ENCODE measurements at places on chromosomes 4 and X.

GRCh38 chr4:140070366-140070765 is 83.6 kb downstream of the MAML3 start:
- DNase-seq, result no peak

- no peak for DNase-seq
These were observed 47.4 kb downstream of the SMIM14 start for GRCh38 chr4:39591290-39591689.

DNA sequence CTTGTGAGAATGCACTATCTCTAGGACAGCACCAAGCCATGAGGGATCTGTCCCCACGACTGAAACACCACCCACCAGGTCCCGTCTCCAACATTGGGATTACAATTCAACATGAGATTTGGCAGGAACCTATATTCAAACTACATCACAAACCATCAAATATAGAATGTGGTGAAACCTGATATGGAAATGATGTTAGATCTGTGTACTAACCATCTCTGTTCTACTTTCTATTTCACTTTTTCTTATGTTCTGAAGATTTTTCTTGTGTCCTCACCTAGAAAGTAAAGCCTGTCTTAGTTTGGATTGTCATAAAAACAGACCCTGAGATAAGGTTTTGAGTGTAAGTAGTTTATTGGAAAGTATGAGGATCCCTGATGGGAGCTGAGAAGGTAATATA is 37.8 kb upstream of the TACR3 start:
- DNase-seq, result no peak

- no peak for DNase-seq
These were observed 665.5 kb downstream of the TLL1 start for GRCh38 chr4:166538491-166539005.

DNA sequence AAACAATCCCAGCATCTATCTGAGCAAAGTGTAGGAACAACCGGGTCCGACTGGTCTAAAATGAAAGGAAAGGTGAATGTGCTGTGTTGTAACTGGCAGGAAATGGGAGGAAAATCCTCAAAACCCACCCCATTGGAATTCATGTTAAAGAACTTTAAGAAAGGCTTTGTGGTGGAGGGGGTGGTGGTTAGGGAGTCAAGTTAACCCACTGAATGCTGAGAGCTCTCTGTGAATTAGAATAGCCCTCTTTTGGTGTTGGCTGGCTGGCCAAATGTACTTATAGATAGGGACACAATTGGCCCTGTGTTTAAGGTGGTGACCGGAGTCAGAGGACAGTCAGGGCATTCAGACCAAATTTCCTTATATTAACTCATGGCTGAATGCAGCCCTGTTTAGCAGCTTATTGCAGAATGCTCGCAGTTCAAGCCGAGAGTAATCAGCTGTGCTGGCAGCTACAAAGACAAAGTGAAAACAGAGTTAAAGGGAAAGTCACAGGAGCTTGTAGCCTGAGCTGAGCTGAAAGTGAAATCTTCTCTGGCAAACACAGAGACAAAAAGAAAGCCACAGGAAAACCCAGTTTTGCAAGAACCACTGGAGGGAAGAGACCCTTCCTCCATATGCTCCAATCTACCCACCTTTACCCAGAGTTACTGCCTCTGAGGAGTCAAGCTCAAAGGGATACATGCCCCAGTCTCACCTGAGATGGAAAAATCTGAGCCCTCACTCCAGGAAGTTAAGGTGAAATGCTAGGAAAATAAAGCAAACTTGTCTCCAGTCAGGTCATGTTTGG is 38.5 kb upstream of the UGT2B7 start:
- DNase-seq, result no peak

GRCh38 chrX:1528186-1528883 is 8.7 kb downstream of the P2RY8 start:
- DNase-seq, result no peak

GRCh38 chrX:40368611-40369061 is 212.1 kb upstream of the ATP6AP2 start:
- no peak for DNase-seq

GRCh38 chrX:150690126-150690525 is 3.1 kb upstream of the MTMR1 start:
- DNase-seq, result no peak

DNA sequence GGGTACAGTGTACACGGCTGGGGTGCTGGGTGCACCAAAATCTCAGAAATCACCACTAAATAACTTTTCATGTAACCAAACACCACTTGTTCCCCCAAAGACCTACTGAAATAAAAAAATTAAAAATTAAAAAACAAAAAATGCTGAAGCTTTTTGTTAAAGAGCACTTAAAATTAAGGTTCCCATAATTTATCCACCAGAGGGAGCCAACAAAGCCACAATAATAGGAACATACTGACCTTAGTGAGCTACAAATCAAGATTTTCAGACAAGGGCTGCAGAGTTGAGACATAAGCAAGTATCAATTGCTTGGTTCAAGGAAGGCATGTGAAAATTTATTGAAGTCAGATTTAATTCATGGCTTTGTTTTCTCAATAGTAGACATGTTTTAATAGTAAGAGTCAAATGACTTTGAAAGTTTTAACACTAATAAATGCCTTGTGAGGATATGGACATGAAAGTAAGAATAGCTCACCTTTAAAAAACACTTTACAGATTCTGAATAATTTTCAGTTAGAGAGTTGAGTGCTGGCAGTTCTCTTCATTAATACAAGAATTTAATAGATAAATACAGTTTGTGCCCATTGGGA is 43.0 kb upstream of the SCOC start:
- no peak for DNase-seq

DNA sequence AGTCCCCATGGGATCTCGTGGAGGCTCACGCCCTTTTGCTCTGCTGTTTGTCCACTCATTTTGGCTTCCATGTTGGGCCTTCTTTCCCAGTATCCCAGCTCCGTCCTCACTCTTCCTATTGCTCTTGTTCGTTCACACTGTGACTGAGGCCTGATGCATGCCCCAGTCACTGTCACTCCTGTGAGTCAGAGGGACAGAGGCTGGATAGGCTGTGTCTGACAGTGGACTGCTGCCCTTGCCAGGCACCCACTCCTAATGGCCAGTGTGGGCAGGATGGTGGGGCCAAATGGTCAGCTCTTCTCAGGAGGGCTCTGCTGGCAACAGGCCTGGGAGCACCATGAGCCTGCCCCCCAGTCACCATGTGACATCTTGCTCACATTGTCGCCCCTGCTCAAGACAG is 40.0 kb downstream of the HADH start:
- no peak for DNase-seq

- DNase-seq, result no peak
These were observed 198.0 kb downstream of the CBR4 start for GRCh38 chr4:168811786-168812651.

DNA sequence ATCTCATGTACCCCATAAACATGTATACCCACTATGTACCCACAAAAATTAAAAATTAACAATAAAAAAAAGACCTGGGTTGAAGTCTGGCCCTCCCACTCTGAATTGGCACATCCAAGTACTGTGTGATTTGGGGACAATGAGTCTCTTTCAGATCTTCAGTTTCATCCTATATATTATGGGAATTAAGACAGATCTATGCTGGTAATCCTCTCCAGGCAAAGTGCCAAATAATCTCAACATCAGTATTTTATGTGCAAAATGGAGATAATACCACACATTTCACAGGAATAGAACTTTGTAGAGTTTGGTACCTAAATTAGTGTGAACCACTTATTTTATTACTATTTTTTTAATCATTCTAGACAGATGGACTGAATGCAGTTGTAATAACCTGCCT is 11.0 kb upstream of the SCD5 start:
- DNase-seq, result no peak

DNA sequence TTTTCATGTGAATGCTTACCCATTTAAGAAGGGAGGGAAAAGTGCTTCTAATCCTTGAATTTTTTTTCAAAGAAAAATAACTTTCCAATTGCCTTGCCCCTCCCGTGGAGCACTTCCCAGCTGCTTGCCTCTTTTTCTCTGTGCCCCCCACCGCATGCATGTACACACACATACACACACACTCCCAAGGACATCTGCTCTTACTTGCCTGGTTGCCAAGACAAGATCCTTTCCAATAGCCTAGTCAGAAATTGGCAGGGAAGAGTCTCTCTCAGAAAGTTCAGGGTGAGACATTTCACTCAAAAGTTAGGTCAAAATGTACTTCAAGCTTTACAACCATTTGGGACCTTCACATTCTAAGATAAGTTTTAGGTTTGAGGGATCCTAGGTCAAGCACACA is 10.9 kb downstream of the HHIP start:
- DNase-seq, result no peak

DNA sequence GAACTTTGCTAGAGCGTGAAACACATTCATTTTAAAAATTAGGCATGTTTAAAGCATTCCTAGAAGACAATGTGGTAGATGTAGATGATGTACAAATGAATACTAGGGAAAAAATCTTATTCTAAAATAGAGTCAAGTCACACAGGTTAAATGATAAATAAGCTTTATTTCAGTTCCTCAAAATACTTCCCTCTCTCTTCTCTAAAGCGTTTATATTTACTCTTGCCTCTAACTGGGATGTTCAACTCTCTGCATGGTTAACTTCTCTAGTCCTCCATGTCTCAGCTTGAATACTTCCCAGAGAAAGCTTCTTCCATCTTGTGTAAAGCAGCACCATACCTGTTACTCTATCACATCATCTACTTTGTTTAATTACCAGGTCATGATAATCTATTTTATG is 30.9 kb upstream of the GLRA3 start:
- DNase-seq, result no peak

- DNase-seq, result no peak
These were observed 607.1 kb upstream of the DIPK2B start for GRCh38 chrX:45807572-45808425.

DNA sequence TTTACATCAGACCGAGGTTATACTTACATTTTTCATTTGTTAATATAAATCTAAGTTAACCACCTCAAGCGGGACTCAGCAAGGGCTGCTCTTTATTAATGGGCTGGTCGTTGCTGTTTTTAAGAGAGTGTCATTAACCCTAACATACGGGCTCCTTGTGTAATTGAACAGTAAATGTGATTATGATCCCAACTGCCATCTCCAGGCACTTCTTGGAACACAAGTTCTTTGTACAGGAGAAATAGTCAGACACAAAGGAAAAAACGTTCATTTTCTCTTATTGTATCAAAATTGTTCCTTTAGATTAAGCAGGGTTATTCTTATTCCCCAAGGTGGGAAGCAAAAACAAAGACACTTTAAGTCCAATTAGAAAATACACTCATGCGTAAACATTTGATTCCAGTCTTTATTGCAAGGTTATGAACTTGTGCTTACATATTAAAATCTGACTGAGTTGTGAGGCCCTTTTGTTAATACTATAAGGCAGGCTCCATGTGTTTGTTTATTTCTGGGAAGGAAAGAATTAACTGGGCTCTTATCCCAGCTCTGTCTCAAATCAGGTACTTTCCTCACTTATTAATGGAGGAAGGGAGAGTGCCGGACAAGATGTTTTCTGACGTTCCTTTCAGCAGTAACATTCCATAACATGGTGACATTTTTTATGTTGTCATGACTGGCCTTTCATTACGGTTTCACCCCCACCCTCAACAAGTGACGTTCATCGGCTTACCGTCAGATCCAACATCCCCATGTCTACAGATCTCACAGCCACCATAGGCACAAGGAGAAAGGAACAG is 95.9 kb downstream of the RASL11B start:
- no peak for DNase-seq

DNA sequence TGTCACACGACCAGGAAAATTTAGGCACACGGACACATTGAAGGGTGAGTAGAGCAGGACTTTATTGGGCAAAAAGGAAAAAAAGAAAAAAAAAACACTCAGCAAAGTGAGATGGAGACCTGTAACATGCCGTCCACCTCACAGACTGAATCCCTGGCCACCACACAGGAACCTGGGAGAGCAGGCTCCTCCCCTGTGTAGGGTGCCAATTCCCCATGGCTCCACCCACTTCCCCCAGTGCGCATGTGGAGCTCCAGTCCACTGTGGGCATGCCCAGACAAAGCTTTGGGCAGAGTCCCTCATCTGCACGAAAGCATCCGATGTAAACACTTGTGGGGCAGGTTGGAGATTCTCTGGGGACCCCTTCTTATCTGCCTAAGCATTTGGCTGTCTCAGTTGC is 23.6 kb upstream of the CBR4 start:
- DNase-seq, result no peak

DNA sequence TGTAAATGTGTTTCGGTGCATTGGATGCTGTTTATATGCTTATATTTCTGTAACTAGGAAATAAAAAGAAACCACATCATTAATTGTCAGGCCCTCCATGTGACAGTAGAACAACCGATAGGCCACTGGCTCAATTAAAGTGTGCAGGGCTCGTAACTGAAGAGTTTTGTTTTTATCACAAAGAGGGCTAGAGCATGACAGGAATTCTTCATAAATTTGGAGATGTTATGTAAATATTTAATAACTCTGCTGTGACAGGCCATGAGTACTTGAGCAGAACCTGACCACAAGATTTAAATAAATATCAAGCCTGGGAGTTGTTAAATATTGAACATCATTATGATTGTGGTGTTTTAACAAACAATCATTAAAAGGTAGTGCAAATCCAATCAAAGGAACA is 55.9 kb downstream of the MID1 start:
- no peak for DNase-seq

DNA sequence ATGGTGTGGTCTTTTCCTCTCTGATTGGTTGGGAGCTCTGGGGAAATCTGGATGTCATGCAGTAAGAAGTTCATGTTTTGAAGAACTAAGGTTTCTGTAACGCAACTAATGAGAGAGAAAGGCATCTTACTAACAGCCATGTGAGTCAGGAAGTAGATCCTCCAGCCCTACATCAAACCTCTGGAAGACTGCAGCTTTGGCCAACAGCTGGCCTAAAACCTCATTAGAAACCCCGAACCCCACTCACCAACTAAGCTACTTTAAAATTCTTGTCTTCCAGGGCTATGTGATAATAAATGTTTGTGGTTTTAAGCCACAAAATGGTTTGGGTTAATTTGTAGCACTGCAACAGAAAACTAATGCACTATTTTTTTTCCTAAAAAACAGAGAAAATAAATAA is 549.0 kb upstream of the GRID2 start:
- no peak for DNase-seq

DNA sequence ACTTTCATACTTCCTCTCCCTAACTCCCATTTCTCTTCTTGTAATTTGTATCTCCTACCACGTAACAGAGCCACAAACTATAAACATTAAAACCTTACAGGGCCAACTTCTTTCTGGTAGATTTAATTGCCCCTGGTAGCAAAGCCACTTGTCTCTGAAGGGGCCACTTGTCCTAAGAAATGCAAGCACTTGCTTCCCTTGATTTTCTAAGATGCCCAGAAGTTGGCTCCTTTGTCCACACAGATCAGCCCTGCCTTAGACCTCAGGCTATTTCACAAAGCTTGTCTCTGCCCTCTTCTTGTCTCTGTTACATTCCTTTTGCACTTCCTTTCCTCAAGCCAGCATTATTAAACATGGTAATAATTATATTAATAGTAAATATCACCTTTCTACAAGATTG is 80.6 kb upstream of the CXXC4 start:
- no peak for DNase-seq

DNA sequence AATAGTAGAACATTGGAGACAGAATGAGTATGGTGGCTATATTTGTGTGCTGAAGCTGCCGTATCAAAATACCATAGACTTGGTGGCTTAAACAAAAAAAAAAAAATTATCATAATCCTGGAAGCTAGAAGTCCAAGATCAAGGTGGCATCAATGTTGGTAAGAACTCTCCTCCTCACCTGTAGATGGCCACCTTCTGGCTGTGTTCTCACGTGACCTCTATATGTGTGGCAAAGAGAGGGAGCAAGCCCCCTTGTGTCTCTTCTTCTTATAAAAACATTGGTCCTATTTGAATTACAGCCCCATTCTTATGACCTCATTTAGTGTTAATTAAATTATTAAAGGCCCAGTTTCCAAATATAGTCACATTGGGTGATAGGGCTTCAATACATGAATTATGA is 1640.9 kb upstream of the PCDH7 start:
- no peak for DNase-seq

All from activated CD8-positive, alpha-beta memory T cell treated with anti-CD3 and anti-CD28 coated beads for 1 hour (primary cell).